ENCODE measurements at places on chromosomes 11 and 22. TPM values are rescaled to one million over a fixed set of nuclear protein-coding genes. Genes with fewer than 3 reads are reported as not detected.
A peak's percentile ranks its signal among the peaks of the same experiment; 100 is the strongest.

GRCh38 chr11:117717485-117718314 lies 79.3 kb downstream of the DSCAML1 start:
- DNase-seq: no peak
- peaks cover 12% of the 10 kb centered on the region for H3K27me3 ChIP-seq
- no peak overlapping the region for H3K27ac ChIP-seq
- no peaks in the 10 kb centered on the region for H3K36me3 ChIP-seq
- no peaks in the 10 kb centered on the region for H3K4me1 ChIP-seq

DNA sequence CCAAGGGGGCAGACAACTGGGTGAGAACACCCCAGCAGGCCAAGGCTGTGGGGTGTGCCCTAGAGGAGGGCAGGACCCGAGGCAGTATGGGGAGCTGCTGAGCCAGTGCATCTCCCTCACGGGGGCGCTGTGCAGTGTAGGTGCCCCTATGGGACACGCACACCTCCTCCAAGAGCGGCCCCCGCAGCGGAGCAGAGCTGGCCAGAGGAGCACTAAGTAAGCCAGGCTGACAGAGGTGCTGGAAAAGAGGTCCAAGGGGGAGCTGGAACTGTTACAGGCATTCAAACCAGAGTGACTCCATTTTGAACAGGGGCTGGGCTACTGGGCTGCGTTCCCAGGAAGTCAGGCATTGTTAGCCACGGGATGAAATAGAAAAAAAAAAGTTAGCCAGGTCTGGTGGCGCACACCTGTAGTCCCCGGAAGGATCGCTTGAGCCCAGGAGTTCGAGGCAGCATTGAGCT lies 41.8 kb downstream of the TST start:
- H3K27me3 ChIP-seq: peaks cover 3% of the 10 kb centered on the region
- no peak for DNase-seq
- H3K4me1 ChIP-seq: peaks cover 4% of the 10 kb centered on the region
- peak overlapping the region; percentile 57 for H3K4me3 ChIP-seq

GRCh38 chr11:1650918-1651262 lies 21.3 kb downstream of the KRTAP5-5 start:
- peaks cover 18% of the 10 kb centered on the region for H3K4me1 ChIP-seq
- no peaks in the 10 kb centered on the region for H3K27me3 ChIP-seq
- no peak overlapping the region for H3K4me3 ChIP-seq

- H3K4me1 ChIP-seq: peaks cover 75% of the 10 kb centered on the region
- no peaks in the 10 kb centered on the region for H3K36me3 ChIP-seq
- H3K27me3 ChIP-seq: no peaks in the 10 kb centered on the region
Measured at GRCh38 chr11:122167100-122167499, 51.1 kb upstream of the BLID start.

TMEM191C gene
- 0.31 TPM for polyA plus RNA-seq

SLC22A9 gene
- not detected for polyA plus RNA-seq
